HFF-Myc (cell line): ENCODE measurements at places on chromosomes 2 and 18.

DNA sequence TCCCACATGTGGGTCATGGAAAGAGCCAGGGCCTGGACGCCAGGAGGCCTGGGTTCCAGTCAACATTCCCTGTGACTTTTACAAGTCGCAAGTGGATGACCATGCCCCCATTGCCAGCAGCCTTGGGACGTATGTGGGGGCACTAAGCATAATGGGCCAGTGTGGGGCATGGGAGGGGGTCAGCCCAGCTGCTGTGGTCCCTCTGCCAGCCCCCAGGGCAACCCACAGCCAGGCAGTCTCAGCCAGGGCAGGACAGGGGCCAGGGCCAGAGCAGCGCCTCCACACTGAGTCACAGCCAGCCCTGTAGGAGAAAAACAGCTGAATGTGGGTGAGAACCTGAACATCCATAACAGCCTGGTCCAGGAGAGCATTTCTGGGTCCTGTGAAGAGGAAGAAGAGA lies 173.2 kb downstream of the GFPT1 start:
- no peak for DNase-seq

DNA sequence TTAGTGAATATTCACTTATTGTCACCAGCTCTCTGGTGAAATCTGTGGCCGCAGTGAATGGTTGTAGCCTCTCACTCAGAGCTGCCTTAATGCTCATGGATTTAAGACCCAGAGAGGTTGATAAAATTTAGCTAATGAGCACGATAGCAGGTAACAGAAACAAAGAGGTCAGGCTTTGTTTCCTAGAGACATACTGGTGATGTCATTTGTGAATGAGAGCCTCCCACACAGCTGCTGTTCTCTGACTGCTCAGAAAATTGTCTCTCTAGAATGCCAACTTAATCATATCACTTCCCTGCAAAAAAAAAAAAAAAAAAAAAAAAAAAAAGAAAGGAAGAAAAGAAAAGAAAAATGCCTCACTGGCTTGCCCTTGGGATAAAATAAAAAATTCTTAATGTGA lies 411.7 kb upstream of the MYT1L start:
- DNase-seq = no peak

DNA sequence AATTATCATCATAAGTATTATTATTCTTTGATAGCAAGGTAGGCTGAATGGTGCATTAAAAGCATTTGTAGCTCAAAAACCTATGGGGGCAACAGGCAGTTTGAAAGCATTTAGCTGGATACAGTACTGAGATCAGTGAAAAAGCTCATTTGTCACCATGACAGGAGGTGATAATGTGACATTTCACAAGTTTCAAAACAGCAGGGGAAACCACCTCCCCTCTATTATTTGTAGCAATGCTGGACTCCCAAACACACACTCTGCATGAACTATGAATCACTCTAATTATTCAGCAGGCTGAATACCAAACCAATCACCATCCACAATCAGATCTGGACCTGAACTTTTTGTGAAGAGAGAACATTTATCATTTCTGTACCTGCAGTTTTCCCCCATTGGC lies 63.4 kb downstream of the MYO5B start:
- no peak for DNase-seq

GRCh38 chr2:97982621-97983020 lies 13.1 kb downstream of the TMEM131 start:
- DNase-seq = no peak

DNA sequence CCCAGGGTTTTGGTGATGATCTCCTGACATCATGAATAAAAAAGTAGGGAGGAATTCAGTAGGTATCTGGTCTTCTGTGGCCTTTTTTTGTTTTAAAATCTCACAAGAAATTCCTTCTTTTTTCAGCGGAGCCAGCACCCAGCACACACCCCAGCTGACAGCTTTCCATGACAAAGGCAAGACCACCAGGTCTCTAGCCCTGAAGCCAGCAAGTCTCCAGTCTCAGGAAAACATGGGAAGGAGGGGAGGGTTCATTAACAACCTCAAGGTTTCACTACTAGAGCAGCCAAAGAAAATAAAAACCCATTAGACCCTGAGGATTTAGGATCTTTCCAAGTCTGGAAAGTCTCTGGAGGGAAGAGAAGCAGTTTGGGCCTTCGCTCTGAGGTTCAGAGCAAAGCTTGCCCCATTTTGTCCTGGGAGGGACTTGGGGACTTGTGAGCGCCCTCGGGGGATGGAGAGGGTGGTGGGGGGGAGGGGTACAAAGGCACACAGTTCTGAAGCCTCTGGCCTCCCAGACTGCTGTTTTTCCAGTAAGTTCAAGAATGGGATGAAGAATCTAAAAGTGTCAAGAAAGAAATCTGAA lies 9.0 kb downstream of the FOXI3 start:
- no peak for DNase-seq

DNA sequence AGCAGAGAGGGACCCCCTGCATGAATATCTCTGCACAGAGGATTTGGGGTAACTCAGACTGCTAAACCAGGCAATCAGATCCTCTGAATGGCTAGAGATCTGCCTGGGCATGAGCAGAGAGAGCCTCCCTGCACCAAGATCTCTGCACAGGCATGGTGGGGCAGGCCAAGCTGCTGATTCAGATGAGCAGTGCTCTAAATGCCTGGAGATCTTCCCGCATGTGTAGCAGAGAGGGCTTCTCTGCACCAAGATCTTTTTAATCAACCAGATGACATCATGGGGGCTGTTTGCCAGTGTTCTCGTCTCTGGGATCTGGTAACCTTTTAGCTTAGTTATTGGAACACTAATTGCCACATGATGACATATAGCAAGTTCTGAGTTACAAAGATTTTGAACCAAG lies 301.3 kb upstream of the GALNT5 start:
- no peak for DNase-seq

- DNase-seq = no peak
Observed at GRCh38 chr2:10772868-10773215, 39.7 kb downstream of the PDIA6 start.

GRCh38 chr2:220064111-220065030 lies 436.9 kb downstream of the SLC4A3 start:
- DNase-seq = no peak

DNA sequence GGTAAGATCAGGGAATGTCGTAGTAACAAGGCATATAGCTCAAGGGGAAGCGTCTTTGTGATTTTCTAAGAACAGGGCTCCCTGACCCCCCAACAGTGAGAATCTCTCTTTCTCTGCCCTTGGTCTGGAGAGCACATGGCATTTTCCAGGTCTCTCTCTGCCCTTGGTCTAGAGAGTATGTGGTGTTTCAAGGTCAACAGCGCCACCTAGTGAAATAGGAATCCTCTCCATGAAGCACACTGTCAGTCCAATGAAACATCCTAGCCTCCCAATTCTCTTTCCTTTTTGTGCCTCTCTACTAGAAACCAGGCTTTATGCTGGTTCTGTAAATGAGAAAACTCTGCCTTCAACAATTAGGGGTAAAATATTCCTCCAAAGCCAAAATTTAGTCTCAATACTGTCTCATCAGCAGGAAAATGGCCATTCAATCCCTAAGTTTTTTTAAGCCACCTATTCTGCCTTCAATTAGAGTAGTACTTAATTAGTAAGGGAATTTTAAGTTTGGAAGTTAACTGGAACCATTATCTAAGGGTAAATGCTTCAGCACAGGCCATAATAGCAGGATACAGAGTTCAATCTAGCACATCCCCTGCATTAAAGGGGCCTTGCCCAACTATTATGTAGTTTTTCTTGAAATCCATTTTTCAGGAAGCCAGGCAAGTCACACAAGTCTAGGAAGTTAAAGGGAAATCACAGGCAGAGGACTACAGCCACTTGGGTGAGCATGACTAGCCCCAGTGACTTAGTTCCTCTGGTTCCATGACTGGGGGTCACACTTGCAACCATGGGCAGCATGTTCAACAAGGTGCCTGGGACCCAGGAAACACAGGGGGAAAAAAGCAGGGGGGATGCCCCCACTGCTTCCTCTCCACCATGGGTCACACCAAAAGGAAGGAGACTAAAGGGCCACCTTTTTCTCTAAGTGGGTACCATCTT lies 12.4 kb downstream of the DYM start:
- DNase-seq = peak; percentile 54

DNA sequence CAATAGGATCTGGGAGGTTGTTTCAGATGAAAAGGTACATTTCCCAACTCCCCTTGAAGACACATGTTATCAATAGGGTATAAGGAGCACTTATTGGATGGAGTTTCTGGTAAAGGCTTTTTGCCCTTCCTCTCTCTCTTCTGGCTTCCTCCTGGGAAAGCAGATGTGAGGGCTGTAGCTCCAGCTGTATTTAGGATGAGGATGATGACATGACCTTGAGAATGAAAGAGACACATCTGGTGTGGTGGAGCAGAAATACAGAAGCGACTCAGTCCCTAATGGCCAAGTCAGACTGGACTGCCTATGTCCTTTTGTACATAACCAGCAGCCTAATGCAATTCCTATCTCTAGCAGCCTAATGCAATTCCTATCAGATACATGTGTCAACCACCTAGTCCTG lies 100.9 kb upstream of the NXPH2 start:
- no peak for DNase-seq

DNA sequence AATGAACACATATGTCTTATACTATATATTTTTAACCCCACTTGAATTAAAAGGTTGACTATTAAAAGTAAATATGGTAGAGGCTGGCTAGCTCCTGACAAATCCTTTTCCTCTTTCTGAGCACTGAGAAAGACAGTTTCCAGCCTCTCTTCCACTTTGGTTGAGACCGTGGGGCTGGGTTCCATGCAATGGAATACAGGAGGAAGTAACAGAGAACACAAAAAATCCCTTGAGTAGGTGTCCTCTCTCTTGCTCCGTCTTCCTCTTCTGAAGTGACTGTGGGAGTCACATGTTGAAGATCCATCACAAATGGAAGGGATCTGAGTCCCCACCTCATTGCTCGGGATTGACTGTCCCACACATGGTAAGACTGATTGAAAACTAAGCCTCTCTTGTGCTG lies 36.6 kb upstream of the SIGLEC15 start:
- DNase-seq = no peak

DNA sequence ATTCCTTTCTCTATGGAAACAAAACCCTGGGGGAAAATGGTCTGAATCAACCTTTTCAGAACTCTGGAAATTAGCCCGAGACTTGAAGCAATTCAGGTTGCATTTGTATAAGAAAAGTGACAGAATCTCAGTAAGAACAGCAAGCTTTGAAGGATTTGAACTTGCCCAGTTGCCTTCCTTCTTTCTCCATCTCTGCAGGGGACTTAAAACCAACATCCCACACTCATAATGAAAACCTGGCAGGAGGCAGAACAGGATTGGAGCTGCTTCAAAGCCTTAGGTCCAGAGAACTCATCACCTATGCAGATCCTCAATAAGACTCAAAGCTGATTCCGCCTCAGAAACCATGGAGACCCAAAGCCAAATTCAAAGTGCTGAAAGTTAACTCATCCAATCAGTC lies 790.5 kb upstream of the ID2 start:
- no peak for DNase-seq

DNA sequence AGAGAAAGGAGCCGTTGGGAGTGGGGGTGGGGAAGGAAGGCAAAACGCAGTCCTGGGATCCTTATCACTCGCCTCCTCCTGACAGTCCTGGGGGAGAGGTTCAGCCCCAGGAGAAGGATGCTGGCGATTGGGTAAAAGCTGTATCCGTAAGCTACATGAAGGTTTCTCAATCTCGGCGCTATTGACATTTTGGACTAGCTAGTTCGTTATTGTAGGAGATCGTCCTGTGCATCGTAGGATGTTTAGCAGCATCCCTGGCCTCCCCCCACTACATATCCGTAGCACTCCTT lies 511 bp upstream of the TP53I3 start:
- no peak for DNase-seq

- no peak for DNase-seq
Observed at GRCh38 chr2:129722306-129723019, 257.0 kb upstream of the RAB6C start.

DNA sequence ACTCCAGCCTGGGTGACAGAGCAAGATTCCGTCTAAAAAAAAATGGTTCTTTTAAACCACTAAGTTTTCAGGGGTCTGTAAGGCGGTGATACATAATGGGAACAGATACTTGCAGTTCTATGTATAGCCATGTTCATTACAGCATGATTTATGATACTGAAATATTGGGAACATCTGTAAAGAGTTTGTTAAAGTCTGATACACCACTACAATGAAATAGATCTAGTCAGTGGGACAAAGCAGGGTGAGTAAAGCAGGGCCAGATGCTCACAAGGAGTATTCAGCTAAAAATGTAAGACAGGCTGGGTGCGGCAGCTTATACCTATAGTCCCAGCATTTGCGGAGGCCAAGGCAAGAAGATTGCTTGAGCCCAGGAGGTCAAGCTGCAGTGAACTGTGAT lies 6.2 kb upstream of the ING5 start:
- DNase-seq = no peak

- no peak for DNase-seq
Observed at GRCh38 chr2:24012521-24013188, 2.8 kb downstream of the MFSD2B start.

- peak; percentile 16 for DNase-seq
Observed at GRCh38 chr2:210503001-210503623, 26.6 kb upstream of the LANCL1 start.

GRCh38 chr18:5309888-5310470 lies 14.5 kb upstream of the ZBTB14 start:
- DNase-seq = no peak

GRCh38 chr2:154391051-154391450 lies 307.4 kb upstream of the KCNJ3 start:
- no peak for DNase-seq

DNA sequence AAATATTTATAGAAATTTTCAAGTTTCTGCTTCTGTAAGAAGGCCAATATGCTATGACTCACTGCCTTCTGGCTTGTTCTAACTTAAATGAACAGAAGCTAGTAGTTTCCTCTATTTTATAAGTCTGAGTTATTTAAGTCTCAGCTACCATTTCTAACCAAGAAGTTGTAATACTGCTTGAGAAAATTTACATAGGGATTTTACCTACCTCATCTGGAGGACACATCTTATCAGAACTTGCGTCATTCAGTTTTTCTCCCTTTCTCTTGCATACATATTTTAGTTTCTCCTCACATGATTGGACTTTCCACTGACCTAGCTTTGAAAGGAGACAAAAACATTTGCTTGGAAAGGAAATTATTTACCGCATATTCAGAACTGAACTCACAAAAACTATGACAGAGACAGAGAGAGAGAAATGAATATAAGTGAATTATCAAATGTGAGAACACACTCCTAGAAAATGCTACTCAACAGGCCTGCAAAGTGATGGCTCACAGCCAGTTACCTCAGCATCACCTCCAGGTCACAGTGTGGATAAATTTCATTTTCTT lies 81.1 kb upstream of the CD302 start:
- no peak for DNase-seq

- DNase-seq = no peak
Observed at GRCh38 chr18:47968721-47969120, 38.3 kb upstream of the SMAD2 start.

GRCh38 chr18:73663581-73663980 lies 484.1 kb downstream of the FBXO15 start:
- no peak for DNase-seq

GRCh38 chr18:12391487-12392165 lies 14.6 kb upstream of the AFG3L2 start:
- DNase-seq = no peak
